ENCODE measurements at places on chromosomes 2 and 18. TPM values are rescaled to one million over a fixed set of nuclear protein-coding genes. Genes with fewer than 3 reads are reported as not detected.

The UGT1A3 gene
- not detected for total RNA-seq

The STON1 gene
- 12.1 TPM for total RNA-seq

The SSB gene
- total RNA-seq, result 199 TPM

The HOXD13 gene
- 0.09 TPM for total RNA-seq

The RBKS gene
- 3.4 TPM for total RNA-seq

The TSPYL6 gene
- not detected for total RNA-seq

The FHOD3 gene
- 3.0 TPM for total RNA-seq

The SULT1C4 gene
- 3.5 TPM for total RNA-seq

The FBXO48 gene
- 1.9 TPM for total RNA-seq

The PELI1 gene
- 178 TPM for total RNA-seq

The ABCG8 gene
- not detected for total RNA-seq

The TTL gene
- total RNA-seq, result 61.1 TPM

The PCARE gene
- not detected for total RNA-seq

The NTSR2 gene
- not detected for total RNA-seq

The TMEM87B gene
- 22.3 TPM for total RNA-seq

The POTEC gene
- total RNA-seq, result not detected

The C2orf15 gene
- 6.5 TPM for total RNA-seq

The GRHL1 gene
- total RNA-seq, result 2.2 TPM

The NR4A2 gene
- 0.73 TPM for total RNA-seq

The UGT1A10 gene
- not detected for total RNA-seq

The SH2D6 gene
- 1.3 TPM for total RNA-seq

The CCDC68 gene
- total RNA-seq, result 0.56 TPM

The RNF125 gene
- 19.3 TPM for total RNA-seq

The GREB1L gene
- 0.47 TPM for total RNA-seq

The VIT gene
- 0.53 TPM for total RNA-seq

The LONRF2 gene
- 0.40 TPM for total RNA-seq

The ACTG2 gene
- total RNA-seq, result 2.3 TPM

The TUBB8B gene
- total RNA-seq, result 1.4 TPM

The TSGA10 gene
- 12.4 TPM for total RNA-seq

The CAPN14 gene
- 0.31 TPM for total RNA-seq

The LDLRAD4 gene
- 15.1 TPM for total RNA-seq

The GPR39 gene
- total RNA-seq, result 9.9 TPM

The FKBP7 gene
- total RNA-seq, result 2.0 TPM

The PLB1 gene
- total RNA-seq, result 0.77 TPM

The ST8SIA5 gene
- 0.73 TPM for total RNA-seq

The HS1BP3 gene
- 23.4 TPM for total RNA-seq

Data from endodermal cell (in vitro differentiated cells).